Vein endothelial cell (primary cell): ENCODE measurements at places on chromosomes 4 and X. TPM values are rescaled to one million over a fixed set of nuclear protein-coding genes. Genes with fewer than 3 reads are reported as not detected.

ASB12 gene
- total RNA-seq = not detected in 2 replicates

PPBP gene
- not detected in 2 replicates for total RNA-seq

TRIM61 gene
- not detected in 2 replicates for total RNA-seq

XG gene
- total RNA-seq = 0.33 TPM in 1 of 2 replicates, not detected in the other

IL13RA1 gene
- 61.4 and 77.4 TPM in 2 replicates for total RNA-seq

GRID2 gene
- total RNA-seq = not detected in 2 replicates

AFM gene
- not detected in 2 replicates for total RNA-seq

LRP2BP gene
- total RNA-seq = 0.48 and 0.98 TPM in 2 replicates

CRLF2 gene
- not detected in 2 replicates for total RNA-seq

MAGEC2 gene
- not detected in 2 replicates for total RNA-seq

GAGE1 gene
- not detected in 2 replicates for total RNA-seq

TXK gene
- total RNA-seq = 0.38 TPM in 1 of 2 replicates, not detected in the other

MAGEC1 gene
- total RNA-seq = not detected in 2 replicates

MTHFD2L gene
- total RNA-seq = 22.2 and 30.8 TPM in 2 replicates

FGD1 gene
- 6.0 and 8.8 TPM in 2 replicates for total RNA-seq

RHOXF2B gene
- total RNA-seq = 1.3 TPM in 1 of 2 replicates, not detected in the other

NSG1 gene
- total RNA-seq = 0.57 and 0.98 TPM in 2 replicates

STOX2 gene
- 0.98 and 1.3 TPM in 2 replicates for total RNA-seq

TRAM1L1 gene
- total RNA-seq = 0.65 and 1.1 TPM in 2 replicates

CAMK2D gene
- 45.1 and 51.2 TPM in 2 replicates for total RNA-seq

IL2 gene
- total RNA-seq = not detected in 2 replicates

AMER1 gene
- total RNA-seq = 2.4 and 2.9 TPM in 2 replicates

CCSER1 gene
- total RNA-seq = 2.0 and 2.6 TPM in 2 replicates

FAM13A gene
- total RNA-seq = 3.6 and 3.7 TPM in 2 replicates

SPIN4 gene
- 4.6 and 6.4 TPM in 2 replicates for total RNA-seq

OR13H1 gene
- not detected in 2 replicates for total RNA-seq

SUPT20HL2 gene
- not detected in 2 replicates for total RNA-seq
